Pulmonary artery endothelial cell (primary cell): ENCODE measurements at places on chromosomes 7 and 10. TPM values are rescaled to one million over a fixed set of nuclear protein-coding genes. Genes with fewer than 3 reads are reported as not detected.

- peak; percentile 93 for DNase-seq
Measured at GRCh38 chr10:92756201-92757065, 66.7 kb downstream of the HHEX start.

GRCh38 chr7:70935311-70935710, 196.6 kb upstream of the GALNT17 start:
- DNase-seq, result no peak

- no peak for DNase-seq
Measured at GRCh38 chr10:14925268-14925667, 28.6 kb downstream of the DCLRE1C start.

GRCh38 chr7:128874140-128875031, 11.7 kb downstream of the ATP6V1F start:
- DNase-seq, result no peak

- no peak for DNase-seq
Measured at GRCh38 chr10:127398140-127398970, 150.8 kb upstream of the NPS start.

- DNase-seq, result no peak
Measured at GRCh38 chr10:113300617-113301016, 252.2 kb upstream of the HABP2 start.

GRCh38 chr7:32779167-32779566, 112.4 kb downstream of the KBTBD2 start:
- no peak for DNase-seq

The SEC31B gene
- 2.3 and 2.4 TPM in 2 replicates for total RNA-seq

The FBXO24 gene
- total RNA-seq, result 0.07 and 0.74 TPM in 2 replicates

The CD36 gene
- 0.26 and 4.6 TPM in 2 replicates for total RNA-seq

The OR6B1 gene
- total RNA-seq, result not detected in 2 replicates

The MALSU1 gene
- 104 and 121 TPM in 2 replicates for total RNA-seq

The LRIT1 gene
- not detected in 2 replicates for total RNA-seq

The TCAF2 gene
- 7.1 and 16.3 TPM in 2 replicates for total RNA-seq

The DGKB gene
- not detected in 2 replicates for total RNA-seq
